CD8-positive, alpha-beta memory T cell (primary cell): ENCODE measurements at places on chromosomes 3 and 15. TPM values are rescaled to one million over a fixed set of nuclear protein-coding genes. Genes with fewer than 3 reads are reported as not detected.

GRCh38 chr3:49523756-49524747 lies 30.2 kb upstream of the BSN start:
- H3K4me3 ChIP-seq, result no peak overlapping the region
- no peaks in the 10 kb centered on the region for H3K27me3 ChIP-seq
- H3K27ac ChIP-seq, result no peak overlapping the region
- DNase-seq, result no peak

DNA sequence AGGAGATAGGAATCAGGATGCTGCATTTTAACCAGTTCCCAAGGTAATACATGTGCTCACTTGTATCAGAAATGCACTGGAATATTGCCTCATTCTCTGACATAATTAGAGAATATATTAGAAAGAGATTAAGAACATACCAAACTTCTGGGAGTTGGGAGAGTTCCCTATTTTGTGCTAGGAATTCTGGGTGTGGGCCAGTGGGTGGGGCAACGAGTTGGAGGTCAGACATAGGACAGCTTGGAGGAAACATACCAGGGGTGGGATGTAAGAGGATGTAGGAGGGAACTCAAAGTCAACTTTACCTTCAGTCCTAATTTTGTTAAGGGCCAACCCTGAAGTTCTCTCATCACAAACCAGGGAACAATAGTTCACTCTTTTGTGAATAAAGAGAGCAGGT lies 83.6 kb downstream of the SLC7A14 start:
- H3K27ac ChIP-seq, result no peak overlapping the region
- H3K36me3 ChIP-seq, result no peaks in the 10 kb centered on the region
- no peak for DNase-seq
- no peaks in the 10 kb centered on the region for H3K27me3 ChIP-seq
- H3K4me1 ChIP-seq, result no peaks in the 10 kb centered on the region

GRCh38 chr3:53536282-53536681 lies 41.9 kb downstream of the CACNA1D start:
- no peak for DNase-seq
- H3K27me3 ChIP-seq, result no peaks in the 10 kb centered on the region
- H3K36me3 ChIP-seq, result no peaks in the 10 kb centered on the region

GRCh38 chr3:131231710-131232389 lies 149.7 kb upstream of the NUDT16 start:
- no peaks in the 10 kb centered on the region for H3K4me1 ChIP-seq
- H3K36me3 ChIP-seq, result no peaks in the 10 kb centered on the region
- no peak for DNase-seq
- no peaks in the 10 kb centered on the region for H3K27me3 ChIP-seq
- no peak overlapping the region for H3K4me3 ChIP-seq

DNA sequence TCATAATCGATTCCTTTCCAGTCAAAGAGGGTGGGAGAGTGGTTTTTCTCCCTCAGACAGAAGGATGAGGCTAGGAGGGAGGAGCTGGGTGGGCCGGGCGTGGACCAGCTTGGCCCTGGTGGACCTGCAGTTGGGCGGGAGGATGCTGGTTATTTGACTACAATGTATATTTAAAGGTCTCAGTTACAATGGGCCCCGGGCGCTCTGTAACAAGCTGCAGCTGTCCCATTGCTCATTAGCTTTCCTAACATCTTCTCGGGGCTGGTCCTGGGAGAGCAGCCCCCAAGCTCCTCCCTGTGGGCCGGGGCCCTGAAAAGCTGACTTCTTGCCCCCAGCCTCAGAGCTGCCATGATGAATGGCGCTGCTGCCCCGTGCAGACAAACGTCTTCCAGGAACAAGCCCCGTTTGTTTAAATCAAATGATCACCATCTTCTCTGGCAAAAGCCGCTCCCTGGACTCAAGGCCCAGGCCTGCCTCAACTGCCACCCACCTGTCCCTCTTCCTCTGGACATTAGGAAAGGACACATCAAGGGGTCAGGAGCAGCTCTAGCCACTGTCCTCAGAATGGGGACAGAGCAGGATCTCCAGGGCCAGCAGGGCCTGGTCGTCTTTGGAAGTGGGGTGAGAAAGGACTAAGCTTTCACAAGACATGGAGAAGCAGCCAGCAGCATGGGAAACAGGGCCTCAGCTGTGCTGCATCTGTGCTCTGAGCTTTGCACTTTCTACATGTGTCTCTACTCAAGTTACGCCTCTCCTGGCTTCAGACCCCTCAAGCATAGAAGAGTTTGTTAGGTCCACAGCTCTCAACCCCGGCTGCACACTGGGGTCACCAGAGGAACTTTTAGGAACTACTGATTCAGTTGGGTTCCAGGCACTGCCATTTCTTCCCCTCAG lies 38.6 kb downstream of the MAGEF1 start:
- H3K27me3 ChIP-seq, result no peaks in the 10 kb centered on the region
- H3K27ac ChIP-seq, result no peak overlapping the region
- H3K4me3 ChIP-seq, result no peak overlapping the region
- no peaks in the 10 kb centered on the region for H3K4me1 ChIP-seq

- H3K27me3 ChIP-seq, result no peaks in the 10 kb centered on the region
- DNase-seq, result no peak
- H3K27ac ChIP-seq, result peak overlapping the region; percentile 54
- H3K36me3 ChIP-seq, result no peaks in the 10 kb centered on the region
Measured at GRCh38 chr3:196122021-196122687, 40.3 kb upstream of the TFRC start.

GRCh38 chr3:156761007-156761406 lies 65.1 kb upstream of the LEKR1 start:
- no peaks in the 10 kb centered on the region for H3K4me1 ChIP-seq
- no peak for DNase-seq
- no peak overlapping the region for H3K4me3 ChIP-seq

GRCh38 chr3:152285509-152285908 lies 16.8 kb downstream of the MBNL1 start:
- no peak for DNase-seq
- H3K4me1 ChIP-seq, result peaks cover 88% of the 10 kb centered on the region
- H3K27me3 ChIP-seq, result no peaks in the 10 kb centered on the region
- H3K36me3 ChIP-seq, result no peaks in the 10 kb centered on the region
- no peak overlapping the region for H3K4me3 ChIP-seq
- no peak overlapping the region for H3K27ac ChIP-seq

GRCh38 chr15:42511007-42511391 lies 15.6 kb downstream of the SNAP23 start:
- no peaks in the 10 kb centered on the region for H3K27me3 ChIP-seq
- H3K27ac ChIP-seq, result no peak overlapping the region
- DNase-seq, result no peak
- no peaks in the 10 kb centered on the region for H3K4me1 ChIP-seq
- peaks cover 7% of the 10 kb centered on the region for H3K36me3 ChIP-seq

DNA sequence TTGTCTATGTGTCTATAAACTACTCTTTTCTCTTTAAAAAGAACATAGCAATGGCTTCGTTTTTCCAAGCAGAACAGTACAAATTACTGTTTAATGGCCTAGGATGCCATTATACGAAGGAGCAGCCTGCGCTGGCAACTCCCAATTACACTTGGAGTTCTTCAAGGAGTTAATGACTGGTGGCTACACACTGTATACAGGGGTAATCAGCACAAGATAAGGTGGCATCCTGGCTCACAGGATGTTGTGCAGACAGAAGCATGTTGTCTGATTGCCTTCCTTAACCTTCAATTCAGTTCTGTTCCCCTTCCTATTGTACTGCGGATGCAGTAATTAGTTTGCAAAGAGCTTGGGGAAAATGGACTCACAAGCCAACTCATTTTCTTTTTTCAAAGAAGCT lies 250.7 kb upstream of the ROBO2 start:
- no peaks in the 10 kb centered on the region for H3K27me3 ChIP-seq
- no peak for DNase-seq
- H3K4me3 ChIP-seq, result no peak overlapping the region
- H3K36me3 ChIP-seq, result no peaks in the 10 kb centered on the region
- H3K27ac ChIP-seq, result no peak overlapping the region
- H3K4me1 ChIP-seq, result no peaks in the 10 kb centered on the region

Gene RLBP1
- not detected for total RNA-seq

Gene BTLA
- total RNA-seq, result 14.8 TPM

Gene GASK1A
- total RNA-seq, result not detected

Gene ST8SIA2
- not detected for total RNA-seq

Gene IMPG2
- total RNA-seq, result 0.20 TPM

Gene CSPG4
- total RNA-seq, result not detected

Gene USP13
- 12.7 TPM for total RNA-seq
